Activated CD4-positive, alpha-beta T cell treated with anti-CD3 and anti-CD28 coated beads, Interleukin-2, Interleukin-6, amounts not matched to agents 100 ng/mL and 50 ng/mL, durations not matched to agents 16 hours and 8 hours (primary cell): ENCODE measurements at places on chromosomes 7 and 10.

- no peak for DNase-seq
These were observed 308.4 kb downstream of the RPS24 start for GRCh38 chr10:78341953-78342614.

DNA sequence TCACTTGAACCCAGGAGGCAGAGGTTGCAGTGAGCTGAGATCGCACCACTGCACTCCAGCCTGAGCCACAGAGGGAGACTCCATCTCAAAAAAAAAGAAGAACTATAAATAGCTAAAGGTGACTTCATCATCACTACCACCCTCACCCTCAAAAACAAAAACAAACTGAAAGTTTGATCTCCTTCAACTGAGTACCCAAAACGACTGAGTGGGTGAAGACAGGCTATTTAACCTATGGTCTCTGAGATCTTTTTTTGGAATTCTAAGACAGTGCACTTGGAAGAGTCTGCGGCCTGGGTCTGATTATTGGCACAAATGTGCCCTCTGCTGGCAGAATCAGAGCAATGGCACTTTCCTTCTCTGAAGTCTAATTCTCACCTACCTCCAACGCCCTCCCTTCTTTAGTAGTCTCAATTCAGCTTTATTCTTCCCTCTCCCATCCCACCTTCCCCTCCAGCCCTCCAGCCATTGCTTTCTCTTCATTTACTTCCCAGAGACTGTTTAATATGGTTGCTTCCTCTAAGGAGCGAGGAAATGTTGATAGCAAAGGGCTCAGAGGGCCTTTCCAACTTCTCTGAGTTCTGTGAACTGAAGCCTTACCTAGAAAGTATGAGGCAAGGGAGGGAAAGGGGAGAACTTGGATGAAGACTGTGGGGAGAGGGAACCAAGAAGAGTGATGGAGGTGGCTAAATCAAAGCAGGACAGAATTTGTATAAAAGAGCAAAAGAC lies 2.9 kb upstream of the MYOZ1 start:
- peak; percentile 71 for DNase-seq

GRCh38 chr10:9222917-9223316 lies 1168.4 kb downstream of the GATA3 start:
- no peak for DNase-seq

DNA sequence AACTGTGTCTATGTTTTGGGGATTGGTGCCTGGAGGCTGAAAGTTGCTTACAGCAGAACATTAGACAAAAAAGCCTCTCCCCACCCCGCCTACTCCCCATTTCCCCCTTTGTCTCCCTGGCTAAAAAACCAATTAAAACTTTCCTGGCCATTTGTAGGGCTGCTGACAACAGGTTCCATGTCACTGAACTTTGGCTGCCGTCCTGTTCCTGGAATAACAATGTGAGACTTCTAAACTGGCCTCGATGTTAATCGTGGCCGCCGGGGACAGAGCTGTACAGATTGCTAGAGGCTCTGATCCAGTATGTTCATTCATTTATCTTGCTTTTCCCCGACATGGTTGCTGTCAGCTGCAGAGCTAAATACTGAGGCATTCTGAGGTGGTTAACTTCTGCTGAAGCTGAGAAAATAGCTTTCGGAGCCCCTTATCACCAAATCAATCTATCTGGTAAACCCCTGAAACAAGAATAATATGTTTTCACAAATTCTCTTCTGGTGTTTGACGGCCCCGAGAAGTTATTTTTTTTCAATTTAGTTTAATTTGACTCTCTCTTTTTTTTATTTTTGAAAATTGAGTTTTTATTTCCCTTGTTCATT lies 271.6 kb downstream of the GFRA1 start:
- DNase-seq, result no peak

GRCh38 chr7:159096736-159097581 lies 47.7 kb downstream of the VIPR2 start:
- no peak for DNase-seq

GRCh38 chr10:110034596-110034995 lies 26.8 kb downstream of the ADD3 start:
- no peak for DNase-seq

DNA sequence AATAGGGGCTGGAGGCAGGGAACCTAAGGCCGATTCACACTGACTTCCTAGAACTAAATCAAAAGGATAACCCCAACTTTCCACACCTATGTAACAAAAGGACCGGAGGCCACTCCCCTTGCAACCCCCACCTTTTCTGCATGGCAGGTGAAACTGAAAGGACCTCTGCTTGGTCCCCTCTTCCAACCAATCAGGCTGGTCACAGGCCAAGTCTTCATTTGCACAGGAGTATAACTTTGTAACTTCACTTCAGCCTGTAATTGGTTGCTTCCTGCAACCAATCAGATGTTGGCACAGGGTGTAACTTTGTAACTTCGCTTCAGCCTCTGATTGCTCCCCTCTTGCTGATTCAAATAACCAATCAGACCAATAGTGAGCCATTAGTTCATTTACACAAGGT lies 190.0 kb downstream of the FAM107B start:
- DNase-seq, result peak; percentile 38

DNA sequence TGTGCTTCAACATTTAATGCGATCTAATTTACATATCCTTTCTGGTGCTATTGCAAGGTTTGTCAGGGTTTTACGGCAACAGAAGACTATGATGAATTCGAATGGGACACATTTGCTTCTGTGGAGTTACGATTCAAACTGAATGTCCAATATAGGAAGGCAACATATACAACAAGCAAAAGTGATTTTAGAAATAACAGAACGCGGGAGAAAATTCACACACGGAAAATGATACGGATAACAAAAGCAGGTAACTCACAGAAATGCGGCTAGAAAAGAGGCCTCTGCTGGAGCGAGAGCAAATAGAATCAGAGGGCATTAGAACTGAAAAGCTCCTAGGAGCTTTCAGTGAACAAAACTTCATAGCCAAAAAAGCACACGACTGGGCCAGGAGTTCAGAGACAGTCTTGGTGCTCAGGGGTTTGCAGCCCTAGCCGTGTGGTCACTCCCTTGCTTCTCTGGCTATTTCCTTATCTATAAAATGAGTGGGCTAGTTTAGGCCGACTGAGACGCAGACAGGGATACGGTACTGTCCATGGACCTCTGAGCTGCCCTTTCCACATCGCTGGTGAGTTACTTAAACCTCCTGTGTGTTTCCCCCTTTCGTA lies 557 bp upstream of the TAX1BP1 start:
- no peak for DNase-seq

- no peak for DNase-seq
These were observed 301.4 kb downstream of the AHR start for GRCh38 chr7:17599733-17600339.

- peak; percentile 31 for DNase-seq
These were observed 148.9 kb downstream of the PARD3 start for GRCh38 chr10:34666008-34666704.

DNA sequence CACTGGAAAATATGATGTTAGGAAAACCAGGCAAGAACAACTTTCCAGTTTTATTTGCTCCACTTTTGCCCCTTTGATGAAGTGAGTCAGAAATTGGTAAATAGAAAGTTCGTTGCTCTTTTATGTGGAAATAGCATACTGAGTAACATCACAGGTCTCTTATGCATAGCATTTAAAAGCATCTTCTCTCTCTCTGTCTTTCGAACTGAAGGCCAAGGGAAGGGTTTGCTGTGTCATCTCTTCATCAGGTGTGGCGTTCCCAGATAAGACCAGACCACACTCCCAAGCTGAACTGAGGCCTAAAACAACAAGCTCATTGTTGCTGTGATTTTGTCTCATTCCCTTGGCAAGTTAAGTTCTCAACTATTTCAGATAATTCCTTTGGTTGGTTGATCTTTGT lies 131.8 kb upstream of the GRB10 start:
- DNase-seq, result no peak

GRCh38 chr10:127275793-127276450 lies 79.5 kb upstream of the INSYN2A start:
- DNase-seq, result no peak

DNA sequence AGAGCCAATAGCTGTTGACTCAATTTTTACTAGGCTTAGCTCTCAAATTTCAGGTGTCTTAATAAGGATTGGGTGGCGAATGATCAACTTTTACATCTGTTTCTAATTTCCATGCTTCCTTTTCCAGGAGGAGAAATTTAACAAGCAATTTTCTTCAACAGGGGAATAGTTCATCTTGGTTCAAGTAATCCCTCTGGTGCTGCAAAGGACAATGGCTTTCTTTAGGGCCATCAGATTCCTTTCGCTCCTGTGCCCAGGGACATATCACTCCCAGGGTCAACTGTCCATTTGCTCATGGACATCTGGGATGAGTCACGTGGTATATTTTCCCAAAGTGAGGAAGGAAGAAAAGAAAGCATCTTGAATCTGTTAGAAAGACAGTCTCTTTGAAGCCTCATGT lies 313.3 kb downstream of the FRMD4A start:
- DNase-seq, result no peak

GRCh38 chr10:5360318-5360915 lies 4.3 kb upstream of the UCN3 start:
- no peak for DNase-seq

GRCh38 chr10:36109399-36110023 lies 467.4 kb upstream of the FZD8 start:
- DNase-seq, result no peak

- no peak for DNase-seq
These were observed 111.2 kb downstream of the XRCC2 start for GRCh38 chr7:152564656-152565250.

- DNase-seq, result no peak
These were observed 32.6 kb downstream of the UMAD1 start for GRCh38 chr7:7673240-7673550.

GRCh38 chr10:43731486-43731885 lies 82.8 kb upstream of the ZNF32 start:
- no peak for DNase-seq
